ENCODE measurements at places on chromosomes 11 and 22.

- no peak for DNase-seq
Measured at GRCh38 chr11:61699737-61700160, 19.6 kb downstream of the DAGLA start.

- no peak for DNase-seq
Measured at GRCh38 chr11:63762654-63763495, 5.7 kb downstream of the ZFTA start.

DNA sequence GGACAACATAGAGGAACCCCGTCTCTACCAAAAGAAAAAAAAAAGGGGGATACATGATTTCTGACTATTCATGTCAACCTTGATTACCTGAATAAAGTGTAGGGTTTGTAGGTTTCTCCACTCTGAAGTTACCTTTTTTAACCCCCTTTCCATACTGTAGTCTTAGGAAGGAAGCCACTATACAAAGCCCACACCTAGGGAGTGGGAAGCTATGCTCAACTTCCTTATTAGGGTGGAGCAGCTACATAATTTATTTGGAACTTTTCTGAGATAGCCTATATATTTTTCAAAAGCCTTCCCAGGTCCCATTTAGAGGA, 582 bp upstream of the ATP6V1E1 start:
- DNase-seq = no peak

DNA sequence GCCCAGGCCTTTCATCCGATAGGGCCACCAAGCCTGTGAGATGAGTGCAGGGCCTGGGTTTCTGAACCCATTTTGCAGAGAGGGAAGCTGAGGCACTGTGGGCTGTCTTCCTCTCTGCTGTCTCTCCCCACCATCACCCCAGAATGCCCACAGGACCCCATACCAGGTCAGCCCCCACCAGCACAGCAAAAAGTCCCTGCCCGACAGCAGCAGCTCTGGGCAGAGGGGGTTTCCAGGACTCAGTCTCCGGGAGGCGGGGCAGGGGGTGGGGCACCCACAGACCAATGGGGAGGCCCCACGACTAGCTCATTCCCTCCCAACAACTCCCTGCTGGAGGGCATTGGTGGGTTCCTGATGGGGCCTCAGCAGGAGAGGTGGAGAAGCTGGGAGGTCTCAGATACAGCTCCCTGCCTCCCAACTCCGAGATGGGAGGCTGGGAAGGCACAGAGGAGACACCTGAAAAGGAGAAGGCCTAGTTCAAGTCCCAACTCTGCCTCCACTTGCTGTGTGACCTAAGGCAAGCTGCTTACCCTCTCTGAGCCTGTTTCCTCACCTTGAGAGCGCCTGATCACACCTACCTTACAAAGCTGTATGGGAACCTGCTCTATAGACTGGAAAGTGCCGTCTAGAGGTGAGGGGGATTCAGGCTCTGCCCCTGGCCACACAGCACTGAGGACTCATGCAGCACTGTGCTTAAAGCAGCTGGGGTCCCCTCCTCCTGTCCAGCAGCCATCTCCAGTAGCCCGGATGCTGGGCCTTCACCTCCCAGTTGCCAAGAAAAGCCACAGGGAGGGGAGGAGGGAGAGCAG, 3.5 kb downstream of the CBX7 start:
- DNase-seq = no peak

GRCh38 chr11:11574373-11575287, 47.2 kb downstream of the GALNT18 start:
- no peak for DNase-seq

Measured in stimulated activated naive CD4-positive, alpha-beta T cell (primary cell).